Stimulated activated CD8-positive, alpha-beta memory T cell treated with anti-CD3 and anti-CD28 coated beads, Interleukin-15, amount 100 ng/mL, for 4 hours (primary cell): ENCODE measurements at places on chromosomes 2 and 18.

DNA sequence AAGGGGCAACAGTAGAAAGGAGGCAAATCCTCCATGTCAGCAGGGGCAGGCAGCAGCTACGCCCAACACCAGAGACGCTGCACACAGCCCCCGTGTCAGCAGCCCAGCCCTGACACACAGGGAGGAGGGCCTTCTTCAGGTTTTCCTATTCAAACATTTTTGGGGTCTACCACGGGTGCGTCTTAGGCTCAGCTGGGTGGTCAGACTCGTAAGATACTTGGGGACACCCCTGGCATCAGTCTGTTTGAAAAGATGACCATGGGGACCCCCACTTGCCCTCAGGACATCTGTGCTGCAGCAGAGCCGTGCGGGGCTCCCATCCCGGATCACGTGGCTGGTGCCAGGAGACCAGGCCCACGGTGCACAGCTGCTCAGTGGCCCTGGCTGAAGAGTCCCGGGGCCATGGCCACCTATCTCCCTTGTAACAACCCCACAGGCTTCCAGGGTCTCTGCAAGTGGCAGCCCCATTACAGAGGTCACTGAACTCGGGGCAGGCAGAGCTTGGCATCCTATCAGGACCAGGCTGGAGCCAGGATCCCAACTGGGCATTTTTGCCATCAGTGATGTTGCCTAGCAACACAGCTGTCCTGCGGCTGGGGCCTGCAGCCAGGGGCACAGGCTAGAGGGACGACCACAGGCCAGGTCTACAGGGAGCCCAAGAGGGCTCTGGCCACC lies 82.5 kb downstream of the EDAR start:
- DNase-seq: no peak

- DNase-seq: no peak
These were observed 39.0 kb downstream of the MTERF4 start for GRCh38 chr2:241063093-241063551.

DNA sequence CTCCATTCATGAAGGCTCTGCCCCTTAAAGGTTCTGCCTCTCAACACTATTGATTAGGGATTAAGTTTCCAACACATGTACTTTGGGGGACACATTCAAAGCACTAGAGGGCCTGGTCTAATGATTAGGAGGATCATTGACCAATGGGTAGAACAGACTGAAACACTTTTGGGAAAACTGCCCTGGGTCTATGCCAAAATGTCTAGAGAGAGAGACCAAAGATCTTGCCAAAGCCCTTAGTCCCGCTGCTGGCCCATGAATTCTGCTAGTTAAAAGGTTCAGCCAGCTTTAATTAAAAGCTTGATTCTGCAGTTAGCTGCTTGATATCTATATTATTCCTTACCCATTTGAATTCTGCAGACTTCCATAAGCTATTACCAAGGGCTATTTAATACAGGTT lies 613.2 kb downstream of the SLC4A3 start:
- no peak for DNase-seq

DNA sequence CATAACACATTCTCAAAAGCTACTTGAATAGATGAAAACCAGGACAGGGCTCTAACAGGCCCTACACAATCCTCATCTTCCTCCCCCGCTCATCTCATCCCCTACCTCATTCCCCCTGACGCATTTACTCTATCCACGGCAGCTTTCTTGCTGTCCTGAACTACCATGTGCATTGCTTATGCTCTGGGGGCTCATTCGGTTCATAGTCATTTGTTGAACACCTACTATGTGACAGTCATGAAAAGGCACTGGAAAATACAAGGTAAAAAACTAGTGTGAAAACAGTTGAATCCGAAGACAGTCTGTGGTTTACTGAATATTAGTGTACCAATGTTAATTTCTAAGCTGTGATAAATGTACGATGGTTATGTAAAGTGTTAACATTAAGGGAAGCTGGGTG lies 797 bp downstream of the EIPR1 start:
- no peak for DNase-seq

DNA sequence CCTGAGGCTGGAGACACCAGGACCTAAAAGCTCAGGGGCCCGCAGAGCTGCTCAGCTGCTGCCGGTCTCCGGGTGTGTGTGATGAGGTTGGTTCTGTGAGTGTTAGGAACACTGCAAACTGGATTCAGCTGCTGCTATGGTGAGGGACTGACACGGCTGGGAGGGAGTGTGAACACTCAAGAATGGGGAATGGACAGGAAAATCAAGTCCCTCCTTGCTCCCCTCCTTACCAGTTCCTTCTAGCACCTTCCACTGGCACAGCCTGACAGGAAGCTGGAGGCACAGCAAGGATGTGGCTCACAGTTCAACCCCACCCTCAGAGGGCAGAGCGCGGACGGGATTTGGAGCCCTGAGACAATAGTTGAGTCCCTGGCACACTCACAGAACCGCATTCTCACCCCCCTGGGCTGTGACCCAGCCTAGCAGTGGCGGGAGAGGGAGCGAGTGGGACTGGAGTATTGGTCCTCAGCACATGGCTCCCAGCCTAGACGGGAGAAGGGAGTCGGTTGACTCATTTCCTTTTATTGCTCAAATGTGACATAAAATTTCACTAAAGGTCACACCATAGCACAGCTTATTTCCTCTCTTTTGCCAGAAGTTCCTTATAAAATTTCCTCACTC lies 42.5 kb downstream of the LRRC30 start:
- DNase-seq: no peak

DNA sequence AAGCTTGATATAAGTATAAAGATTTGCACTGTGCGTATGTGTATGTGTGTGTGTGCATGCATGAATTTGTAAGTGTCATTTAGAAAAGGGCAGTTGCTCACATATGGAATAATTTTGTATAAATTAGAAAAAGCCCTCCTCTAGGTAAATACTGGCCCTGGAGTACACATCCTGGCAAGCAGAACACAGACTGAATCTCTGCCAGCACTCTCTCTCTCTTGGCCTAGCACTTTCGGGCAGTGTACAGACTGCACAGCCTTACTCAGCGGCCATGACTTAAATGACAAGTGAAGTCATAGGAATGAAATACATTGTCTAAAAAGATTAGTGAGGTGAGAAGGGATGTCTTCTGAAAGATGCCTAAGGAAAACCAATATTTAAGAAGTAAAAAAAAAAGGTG lies 214.1 kb downstream of the RDH14 start:
- DNase-seq: no peak

DNA sequence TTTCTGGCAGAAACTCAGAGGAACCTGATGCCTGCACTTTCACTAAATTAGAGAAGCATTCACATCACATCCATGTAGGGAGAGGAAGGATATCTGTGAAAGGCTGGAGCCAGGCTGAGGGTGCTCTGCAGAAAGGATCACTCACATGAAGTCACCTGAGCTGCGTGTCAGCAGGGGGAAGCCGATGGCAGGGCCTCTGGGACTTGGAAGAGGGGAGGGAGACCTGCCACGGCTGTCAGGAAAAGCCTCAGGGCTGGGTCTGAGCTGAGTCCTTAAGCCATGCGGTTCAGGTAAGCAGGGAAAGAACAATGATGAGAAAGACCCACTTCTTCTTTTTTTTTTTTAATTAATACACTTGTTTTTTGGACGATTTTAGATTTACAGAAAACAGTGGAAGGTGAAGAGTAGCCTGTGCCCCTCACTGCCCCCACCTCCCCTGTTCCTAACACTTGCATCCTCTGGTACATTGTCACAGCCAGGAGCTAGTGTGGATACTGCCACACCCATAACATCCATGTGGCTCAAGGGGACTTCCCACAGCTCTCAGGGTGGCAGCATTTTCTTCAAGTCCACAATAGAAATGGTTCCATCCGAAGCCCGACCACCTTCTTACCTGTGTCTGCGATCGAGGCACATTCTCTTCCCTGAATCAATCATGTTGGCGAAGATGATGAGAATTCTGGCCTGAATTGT lies 156.5 kb upstream of the TPO start:
- DNase-seq: no peak

- DNase-seq: no peak
These were observed 90.2 kb upstream of the DNAJC10 start for GRCh38 chr2:182625814-182626213.

GRCh38 chr2:24508878-24509277 lies 17.8 kb downstream of the NCOA1 start:
- DNase-seq: no peak

- DNase-seq: no peak
These were observed 153.2 kb upstream of the MYT1L start for GRCh38 chr2:2484301-2484700.

- no peak for DNase-seq
These were observed 230.8 kb downstream of the SEPTIN10 start for GRCh38 chr2:109382951-109383350.

- no peak for DNase-seq
These were observed 622.3 kb downstream of the ADCYAP1 start for GRCh38 chr18:1526991-1527390.

GRCh38 chr2:239431536-239431935 lies 30.7 kb upstream of the HDAC4 start:
- no peak for DNase-seq

- DNase-seq: no peak
These were observed 3.9 kb upstream of the ZNF532 start for GRCh38 chr18:58860747-58861231.

GRCh38 chr2:41899189-41899588 lies 148.6 kb upstream of the PKDCC start:
- no peak for DNase-seq

DNA sequence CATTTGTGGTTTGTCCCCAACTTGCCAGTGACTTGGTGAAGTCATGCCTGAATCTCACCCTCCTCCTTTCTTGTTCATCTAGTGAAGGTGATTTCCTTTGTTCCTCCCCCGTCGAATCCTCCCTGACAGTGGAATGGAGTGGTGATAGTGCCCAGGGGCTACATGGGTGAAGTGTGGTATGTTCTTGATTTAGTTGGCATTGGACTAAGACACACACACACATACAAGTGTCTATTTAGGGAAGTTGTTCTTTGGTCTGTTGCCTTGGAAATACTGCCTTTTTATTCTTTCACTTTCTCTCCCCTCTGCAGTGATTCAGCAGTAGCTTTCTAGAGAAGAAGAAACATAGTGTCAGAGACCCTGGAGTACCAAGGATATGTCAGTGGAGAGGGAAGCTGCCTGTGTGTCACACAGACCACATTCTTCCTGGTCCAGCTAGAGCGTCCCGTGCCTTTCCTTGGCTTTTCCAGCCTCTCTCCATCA lies 10.9 kb downstream of the INPP4A start:
- no peak for DNase-seq

DNA sequence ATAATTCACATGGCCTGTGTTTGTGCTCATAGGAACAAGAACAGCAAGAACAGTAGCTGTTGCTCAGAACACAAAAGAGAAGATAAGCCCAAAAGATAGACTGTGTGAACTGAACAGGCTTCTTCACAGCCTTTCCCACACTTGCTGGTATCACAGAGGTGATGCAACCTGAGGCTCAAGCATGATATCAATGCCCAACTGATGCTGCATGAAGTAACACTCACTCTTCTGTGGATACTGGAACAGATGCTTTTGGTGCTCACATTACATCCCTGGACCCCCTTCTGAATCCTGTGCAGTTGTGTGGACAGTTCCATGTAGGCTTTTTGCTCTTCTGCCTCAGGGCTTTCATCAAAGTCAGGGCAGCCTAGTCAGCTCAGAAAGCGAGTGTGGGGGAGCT lies 88.4 kb upstream of the RND3 start:
- DNase-seq: no peak

GRCh38 chr2:51018145-51018544 lies 13.8 kb downstream of the NRXN1 start:
- DNase-seq: no peak

GRCh38 chr2:149031396-149031795 lies 7.1 kb upstream of the LYPD6B start:
- no peak for DNase-seq

- no peak for DNase-seq
These were observed 6.3 kb downstream of the SDC1 start for GRCh38 chr2:20218331-20219320.

GRCh38 chr2:674321-674985 lies 2.8 kb downstream of the TMEM18 start:
- DNase-seq: no peak

- DNase-seq: no peak
These were observed 86.2 kb downstream of the BCL2 start for GRCh38 chr18:63233334-63233733.

DNA sequence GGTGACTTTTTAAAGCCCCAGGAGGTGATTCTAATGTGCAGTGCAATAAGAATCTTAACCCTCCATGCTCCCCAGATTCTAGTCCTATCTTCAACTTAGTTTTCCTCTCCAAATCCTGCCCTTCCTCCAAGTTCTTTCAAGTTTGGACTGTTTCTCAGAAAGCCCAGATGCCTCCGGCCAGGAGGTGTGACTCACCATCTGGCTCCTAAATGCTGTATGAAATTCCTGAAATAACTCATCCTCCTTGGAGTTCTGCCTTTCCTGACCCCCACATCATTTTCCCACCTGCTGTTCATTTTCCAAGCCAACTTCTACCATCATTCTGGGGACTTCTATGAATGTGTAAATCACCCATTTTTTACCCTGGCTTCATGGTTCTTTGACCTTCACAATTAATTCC lies 118.2 kb upstream of the NOL4 start:
- DNase-seq: no peak

- DNase-seq: no peak
These were observed 24.1 kb downstream of the PSMG2 start for GRCh38 chr18:12726774-12727550.

GRCh38 chr2:103009871-103010270 lies 248.0 kb downstream of the TMEM182 start:
- DNase-seq: no peak

- no peak for DNase-seq
These were observed 646 bp downstream of the ALS2 start for GRCh38 chr2:201779901-201780673.

DNA sequence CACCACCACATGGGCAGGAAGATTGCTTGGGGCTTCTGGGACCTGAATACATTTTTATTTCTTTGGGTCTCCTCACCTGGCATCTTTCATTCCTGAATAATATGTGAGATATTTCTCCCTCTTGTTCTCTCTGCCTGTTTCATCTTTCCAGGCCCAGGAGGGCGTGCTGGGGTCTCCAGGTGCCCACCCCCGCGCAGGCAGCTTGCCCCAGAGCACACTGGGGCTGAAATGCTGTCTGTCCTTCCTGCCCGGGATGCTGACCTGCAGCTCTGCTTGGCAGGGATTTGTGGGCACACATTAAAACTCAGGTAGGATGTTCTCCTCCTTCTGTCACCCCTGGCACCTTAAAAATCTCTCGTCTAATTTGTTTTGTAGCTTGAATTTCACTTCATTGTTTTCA lies 39.7 kb upstream of the TEX51 start:
- no peak for DNase-seq

- no peak for DNase-seq
These were observed 41.3 kb downstream of the PSD4 start for GRCh38 chr2:113215056-113215455.

GRCh38 chr18:79393635-79394533 lies 1.8 kb upstream of the NFATC1 start:
- no peak for DNase-seq
